ENCODE measurements at places on chromosomes 16 and 17. TPM values are rescaled to one million over a fixed set of nuclear protein-coding genes. Genes with fewer than 3 reads are reported as not detected.

Gene CACNG1
- not detected for total RNA-seq

Gene TBX6
- total RNA-seq = under 0.01 TPM

Gene TM4SF5
- not detected for total RNA-seq

Gene RAD51C
- total RNA-seq = 24.3 TPM

Gene CD300LB
- total RNA-seq = not detected

Gene ATP6V0C
- total RNA-seq = 14.1 TPM

Gene KRT24
- not detected for total RNA-seq

Gene IGF2BP1
- total RNA-seq = 3.3 TPM

Gene VMO1
- 1.0 TPM for total RNA-seq

Gene MT3
- total RNA-seq = not detected

Gene NRN1L
- total RNA-seq = 0.73 TPM

Gene OTOP2
- not detected for total RNA-seq

Gene QPRT
- 29.5 TPM for total RNA-seq

Gene TACO1
- 27.1 TPM for total RNA-seq

Gene CDIP1
- 24.6 TPM for total RNA-seq

Gene FOXL1
- total RNA-seq = 27.3 TPM

Gene COX6A2
- total RNA-seq = not detected

Gene EXOC3L1
- not detected for total RNA-seq

Gene TBC1D3I
- total RNA-seq = not detected
